ENCODE measurements at places on chromosomes 16 and 17.

- no peak for DNase-seq
Observed at GRCh38 chr16:73996624-73997339, 299.8 kb upstream of the PSMD7 start.

DNA sequence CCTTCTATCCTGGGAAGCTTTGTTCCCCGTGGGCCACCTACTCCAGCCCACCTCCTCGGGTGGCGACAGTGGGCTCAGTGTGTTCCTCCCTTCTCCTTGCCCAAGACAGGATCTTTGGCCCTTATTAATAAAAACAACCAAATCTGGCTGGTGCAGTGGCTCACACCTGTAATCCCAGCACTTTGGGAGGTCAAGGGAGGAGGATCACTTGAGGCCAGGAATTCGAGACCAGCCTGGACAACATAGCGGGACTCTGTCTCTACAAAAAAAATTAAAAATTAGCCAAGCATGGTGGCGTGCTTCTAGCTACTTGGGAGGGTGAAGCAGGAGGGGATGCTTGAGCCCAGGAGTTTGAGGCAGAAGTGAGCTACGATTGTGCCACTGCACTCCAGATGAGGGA lies 42.2 kb downstream of the SOCS1 start:
- DNase-seq = no peak

GRCh38 chr17:45833920-45834319 lies 10.8 kb upstream of the SPPL2C start:
- DNase-seq = no peak

GRCh38 chr17:51527225-51527982 lies 267.1 kb downstream of the UTP18 start:
- DNase-seq = no peak

DNA sequence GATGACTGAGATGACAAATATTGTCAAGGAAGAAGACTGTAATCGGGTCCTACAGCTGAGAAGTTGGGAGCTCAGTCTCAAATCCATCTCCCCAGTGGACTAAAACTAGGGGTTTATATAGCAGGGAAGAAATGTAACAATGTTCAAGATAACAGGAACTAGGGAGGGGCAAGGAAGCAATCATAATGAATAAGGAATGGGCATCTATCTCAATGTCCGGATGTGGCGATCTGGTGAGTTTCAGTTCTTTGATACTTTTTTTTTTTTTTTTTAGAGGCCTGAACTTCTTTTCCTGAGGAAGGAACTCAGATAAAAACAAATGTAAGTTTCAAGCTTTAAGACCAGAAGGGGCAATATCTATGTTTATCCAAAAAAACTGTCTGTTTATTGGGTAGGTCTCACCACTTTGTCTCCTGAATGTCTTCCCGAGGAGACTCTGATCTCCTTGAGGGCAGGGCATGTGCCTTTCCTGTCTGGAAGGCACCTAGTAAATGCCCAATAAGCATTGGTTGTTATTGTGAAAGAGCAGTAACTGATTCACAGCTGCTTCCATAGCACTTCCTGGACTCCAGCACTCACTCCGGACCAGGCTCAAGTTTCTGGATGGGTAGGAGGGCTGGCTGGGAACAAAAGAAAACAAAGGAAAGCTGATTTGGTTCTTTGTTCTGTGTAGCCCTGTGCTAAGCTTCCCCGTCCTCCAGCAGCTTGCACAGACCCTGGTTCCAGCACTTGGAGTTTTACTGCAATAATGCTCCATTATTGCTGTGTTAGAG lies 51.9 kb downstream of the MEOX1 start:
- no peak for DNase-seq

DNA sequence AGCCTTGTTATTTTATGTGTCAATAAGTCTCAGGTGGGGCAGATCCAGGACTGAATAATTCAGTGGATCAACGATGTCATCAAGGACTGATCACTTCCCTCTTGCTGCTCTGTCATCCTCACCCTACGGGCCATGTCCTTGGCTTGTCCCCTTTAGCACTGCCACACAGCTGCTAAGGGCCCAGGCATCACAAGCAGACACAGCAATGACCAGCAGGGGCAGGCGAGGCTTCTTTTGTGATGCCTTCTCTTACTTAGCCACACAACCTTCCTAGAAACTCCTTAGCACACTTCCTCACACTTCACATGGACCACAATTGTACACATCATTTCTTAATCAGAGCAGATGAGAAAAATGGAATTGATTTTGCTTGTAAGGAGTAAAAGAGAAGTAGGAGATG lies 356.3 kb upstream of the SOX9 start:
- DNase-seq = no peak

DNA sequence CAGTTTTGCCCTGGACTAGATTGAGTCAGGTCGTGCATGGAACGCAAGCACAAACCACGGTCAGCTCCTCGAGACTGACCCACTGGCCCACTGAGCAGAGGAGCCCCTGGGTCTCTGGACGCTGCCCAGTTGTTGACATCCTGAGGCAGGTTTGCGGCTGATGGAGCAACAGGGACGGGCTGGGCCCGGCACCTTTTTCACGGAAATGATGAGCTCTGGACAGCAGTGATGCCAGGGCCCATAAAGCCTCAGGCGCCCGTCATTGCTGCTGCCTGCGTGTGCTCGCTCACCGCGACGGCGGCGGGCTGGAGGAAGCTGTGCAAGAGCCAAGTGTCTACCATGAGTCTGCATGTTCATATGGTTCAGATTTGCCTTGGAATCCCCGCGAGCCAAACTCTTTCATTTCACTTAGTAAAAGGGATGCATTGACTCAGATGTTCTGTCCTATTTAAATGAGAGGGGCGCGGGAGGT lies 30.8 kb upstream of the CRISPLD2 start:
- DNase-seq = no peak

GRCh38 chr16:66905633-66906539 lies 12.8 kb downstream of the CDH16 start:
- DNase-seq = no peak

DNA sequence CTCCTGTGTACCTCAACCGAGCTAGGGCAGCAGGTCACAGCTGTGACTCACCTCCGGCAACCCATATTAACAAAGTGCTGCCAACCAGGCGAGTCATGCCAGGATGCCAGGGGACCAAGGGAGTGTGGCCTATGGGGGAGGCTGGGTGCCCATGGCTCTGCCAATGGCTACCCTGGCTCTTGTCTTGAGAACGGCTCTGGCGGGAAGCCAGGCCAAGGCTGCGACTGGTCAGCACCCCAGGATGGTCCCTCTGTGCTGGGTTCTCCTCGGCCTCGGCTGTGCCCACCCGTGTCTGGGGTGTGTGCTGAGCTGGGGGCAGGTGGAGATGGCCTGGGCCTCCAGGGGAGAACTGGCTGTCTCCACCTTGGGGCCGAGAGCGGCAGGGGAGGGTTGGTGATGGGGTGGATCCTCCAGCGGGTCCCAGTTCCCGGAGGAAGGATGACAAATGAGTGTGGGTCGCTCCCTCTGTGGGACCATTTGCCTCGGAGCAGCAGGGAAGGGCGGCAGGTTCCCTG lies 75.8 kb downstream of the MRC2 start:
- DNase-seq = no peak

DNA sequence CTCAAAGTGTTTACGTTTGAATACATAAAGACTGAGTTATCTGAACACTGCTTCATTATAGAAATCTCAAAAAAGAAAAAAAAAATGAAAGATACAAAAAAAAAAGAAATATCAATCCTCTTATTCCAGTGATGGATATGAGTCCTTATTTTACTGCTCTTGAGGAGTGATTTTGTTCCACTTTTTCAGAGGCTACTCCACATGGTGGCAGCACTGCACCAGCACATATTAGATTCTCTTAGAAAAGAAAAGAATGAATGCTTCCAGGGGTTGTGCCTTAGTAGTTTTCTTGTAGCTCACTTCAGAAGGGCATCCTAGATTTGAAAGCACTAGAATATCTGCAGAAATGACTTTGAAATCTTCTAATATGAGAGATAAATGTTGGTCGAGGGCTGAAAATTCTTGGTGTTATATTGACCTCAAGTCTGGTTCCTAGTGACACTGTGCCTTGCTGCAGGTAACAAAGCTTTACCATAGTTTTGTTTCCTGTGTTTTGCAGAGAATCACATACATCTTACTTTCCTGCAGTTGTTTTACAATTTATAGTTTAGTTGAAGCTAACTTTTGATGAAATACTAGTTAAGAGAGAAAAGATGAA lies 25.9 kb downstream of the AP2B1 start:
- peak; percentile 38 for DNase-seq

- DNase-seq = no peak
Observed at GRCh38 chr17:57668332-57668731, 76.8 kb downstream of the CCDC182 start.

GRCh38 chr17:13698832-13699231 lies 97.1 kb upstream of the HS3ST3A1 start:
- DNase-seq = no peak
